SHP77 treated with DMSO at 0.1 percent for 48 hours (cell line): ENCODE measurements at places on chromosomes 7 and 10.

DNA sequence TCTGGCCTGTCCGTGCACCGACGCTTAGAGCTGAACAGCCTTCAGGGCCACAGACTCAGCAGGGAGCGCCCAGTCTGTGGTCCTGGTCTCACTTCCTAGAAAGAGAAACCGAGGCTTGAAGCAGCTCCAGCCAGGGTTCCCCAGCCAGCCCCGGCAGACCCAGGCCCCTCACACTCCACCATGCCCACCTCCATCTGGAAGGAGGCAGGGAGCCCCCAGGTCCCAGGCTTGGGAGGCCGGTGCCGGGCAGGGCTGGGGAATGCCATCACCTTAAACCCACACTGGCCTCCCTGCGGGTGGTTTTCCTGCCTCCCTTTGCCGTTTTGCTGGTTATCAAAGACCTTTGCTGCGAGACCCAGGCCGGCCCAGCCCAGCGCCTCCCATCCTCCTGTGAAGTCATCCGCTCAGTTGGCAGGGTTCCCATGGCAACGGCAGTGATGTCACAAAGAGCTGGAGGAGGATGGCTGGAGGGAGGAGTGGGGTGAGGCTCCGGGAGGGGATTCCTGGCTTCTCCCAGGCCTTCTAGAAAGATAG is 24.0 kb downstream of the ELFN1 start:
- DNase-seq, result peak; percentile 59

- no peak for DNase-seq
Observed at GRCh38 chr10:112214298-112214926, 30.8 kb upstream of the GPAM start.

DNA sequence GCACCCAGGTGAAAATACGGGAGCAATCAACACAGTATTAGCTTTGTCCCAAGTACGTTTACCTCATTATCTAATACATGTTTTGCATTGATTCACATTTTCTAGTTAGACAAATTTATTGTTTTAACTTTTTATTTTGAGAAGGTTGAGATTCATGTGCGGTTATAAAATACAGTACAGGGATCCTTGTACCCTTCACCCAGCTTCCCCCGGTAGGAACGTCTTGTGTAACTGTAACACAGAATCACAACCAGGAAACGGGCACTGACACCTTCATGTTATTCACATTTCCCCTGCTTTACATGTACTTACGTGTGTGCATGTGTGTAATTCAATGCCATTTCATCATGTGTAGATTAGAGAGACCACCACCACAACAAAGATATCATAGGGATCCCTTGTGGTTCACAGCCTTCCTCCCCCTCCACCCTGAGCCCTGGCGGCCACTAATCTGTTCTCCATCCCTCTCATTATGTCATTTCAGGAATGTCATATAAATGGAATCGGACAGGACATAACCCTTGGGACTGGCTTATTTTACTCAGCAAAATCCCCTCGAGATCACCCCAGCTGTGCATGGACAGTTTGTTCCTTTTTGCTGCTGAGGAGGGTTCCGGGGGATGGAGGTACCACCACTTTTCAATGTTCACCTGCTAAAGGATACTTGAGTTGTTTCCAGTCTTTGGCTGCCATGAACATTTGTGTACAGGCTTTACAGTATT is 46.5 kb upstream of the C10orf71 start:
- DNase-seq, result no peak

DNA sequence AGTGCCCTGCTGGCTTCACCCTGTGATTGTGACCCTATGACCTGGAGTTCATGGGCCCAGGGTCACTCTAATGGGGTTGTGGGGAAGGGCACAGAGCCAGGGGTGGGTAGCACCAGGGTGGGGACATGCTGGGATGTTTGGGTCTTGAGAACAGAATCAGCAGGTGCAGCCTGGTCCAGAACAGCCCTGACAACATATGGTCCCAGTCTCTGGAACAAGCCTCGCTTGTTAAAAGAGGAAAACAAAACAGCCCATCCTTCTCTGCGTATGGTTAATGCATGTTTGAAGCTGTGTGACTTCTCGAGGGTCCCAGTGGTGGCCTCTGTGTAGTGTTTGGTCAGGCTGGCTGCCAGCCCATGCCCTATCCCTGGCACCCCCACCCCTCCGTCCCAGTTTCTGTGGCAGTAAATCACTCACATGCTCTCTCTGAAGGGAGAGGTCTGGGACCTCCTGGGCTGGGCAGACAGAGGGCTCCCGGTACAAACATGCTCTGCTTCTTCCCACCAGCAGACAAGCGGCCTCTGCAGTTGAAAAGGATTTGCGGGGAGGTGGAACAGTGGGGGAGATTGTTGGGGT is 79.4 kb downstream of the FAM241B start:
- no peak for DNase-seq

GRCh38 chr10:35896001-35896400 is 253.9 kb upstream of the FZD8 start:
- DNase-seq, result no peak

GRCh38 chr7:82469207-82469606 is 25.6 kb upstream of the CACNA2D1 start:
- no peak for DNase-seq

DNA sequence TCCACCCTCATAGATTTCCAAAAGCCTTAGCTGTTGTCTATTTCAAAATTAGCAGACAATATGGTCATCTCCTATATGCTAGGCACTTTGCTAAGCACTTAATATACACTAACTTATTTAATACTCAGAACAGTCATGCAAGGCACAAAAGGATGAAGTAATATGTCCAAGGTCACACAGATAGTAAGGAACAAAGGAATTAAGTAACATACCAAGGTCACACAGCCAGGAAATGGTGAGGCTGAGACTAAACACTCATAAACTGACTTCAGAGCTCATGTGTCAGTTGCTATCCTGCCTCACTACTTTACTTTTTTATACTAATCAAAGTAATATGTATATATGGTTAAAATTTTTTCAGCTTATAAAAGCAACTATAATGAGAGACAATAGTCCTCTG is 23.6 kb upstream of the HIBADH start:
- DNase-seq, result no peak

DNA sequence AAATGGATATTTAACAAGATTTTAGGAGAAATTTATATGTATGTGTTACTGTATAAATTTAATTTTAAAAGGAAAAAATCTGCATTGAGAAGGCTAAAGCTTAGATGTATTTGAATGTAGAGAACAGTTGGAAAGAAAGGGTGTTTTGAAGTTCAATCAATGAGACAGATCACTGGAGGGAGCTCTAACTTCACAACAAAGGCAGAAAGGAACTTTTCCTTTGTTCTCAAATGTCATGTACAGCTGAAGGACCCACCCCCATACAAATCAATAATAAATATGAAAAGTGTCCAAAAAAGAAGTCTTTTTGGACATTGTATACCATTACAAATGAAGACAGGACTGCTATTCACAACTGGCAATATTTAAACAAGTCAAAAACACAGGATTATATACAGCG is 403.4 kb downstream of the DNAJB9 start:
- no peak for DNase-seq

GRCh38 chr7:37109016-37109683 is 339.5 kb downstream of the ELMO1 start:
- DNase-seq, result no peak

DNA sequence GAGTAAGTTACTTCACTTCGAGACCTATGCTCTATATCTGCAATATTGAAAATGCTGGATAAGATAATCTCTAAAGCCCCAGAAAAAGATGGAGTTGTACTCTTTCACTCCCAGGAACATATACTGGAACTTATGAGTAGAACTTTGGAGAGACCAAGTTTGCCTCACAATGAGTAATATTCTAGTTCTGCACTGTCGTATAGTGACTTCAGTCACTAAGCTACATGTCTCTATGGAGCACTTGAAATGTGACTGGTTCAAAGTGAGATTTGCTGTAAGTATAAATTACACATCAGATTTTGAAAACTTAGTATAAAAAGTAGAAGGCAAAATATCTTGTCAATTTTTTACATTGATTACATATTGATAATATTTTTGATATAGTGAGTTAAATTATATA is 116.4 kb downstream of the PTEN start:
- no peak for DNase-seq

DNA sequence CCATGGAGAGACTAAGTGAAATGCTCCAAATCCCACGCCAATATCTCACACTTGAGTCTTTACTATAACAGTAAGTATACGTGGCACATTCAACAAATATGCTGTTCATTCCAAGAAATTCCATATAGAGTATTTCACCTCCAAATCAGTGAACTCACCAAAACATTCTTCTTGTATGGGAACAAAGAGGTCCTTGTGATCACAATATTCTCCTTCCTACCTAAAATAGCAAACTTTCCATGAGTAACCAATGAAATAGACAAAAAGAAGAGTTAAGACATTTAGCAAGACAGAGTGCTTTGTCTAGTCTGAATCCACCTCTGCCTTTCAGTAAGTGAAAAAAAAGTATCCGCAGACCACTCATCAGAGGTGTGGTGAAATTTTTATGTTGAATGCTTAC is 77.3 kb upstream of the NXPH1 start:
- DNase-seq, result no peak

DNA sequence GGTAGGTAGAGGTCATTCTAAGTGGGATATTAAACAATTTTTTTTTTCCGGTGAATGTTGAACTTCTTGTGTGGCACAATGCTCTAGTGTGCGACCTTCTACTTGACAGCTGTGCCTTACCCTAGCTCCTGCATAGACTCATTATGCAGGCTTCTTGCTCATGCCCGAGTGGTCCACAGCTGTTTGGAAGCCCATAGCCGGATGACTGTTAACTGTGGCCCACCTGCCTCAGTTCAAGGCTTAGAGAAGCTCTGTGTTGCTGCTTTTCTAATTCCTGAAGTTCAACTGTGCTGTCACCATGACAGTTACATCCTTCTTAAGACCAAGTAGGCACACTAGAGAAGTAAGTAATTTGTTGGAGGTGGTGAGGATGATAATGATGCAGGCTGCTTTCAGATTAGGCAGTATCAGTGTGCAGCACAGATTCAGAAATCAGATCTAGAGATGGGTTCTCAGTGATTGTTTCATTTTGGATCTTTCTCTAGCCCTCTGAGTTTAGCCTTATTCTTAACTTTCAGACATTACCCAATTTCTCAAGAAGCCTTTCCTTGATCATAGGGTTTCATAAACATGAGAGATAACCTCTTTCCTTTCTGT is 278.4 kb downstream of the PHF14 start:
- no peak for DNase-seq

DNA sequence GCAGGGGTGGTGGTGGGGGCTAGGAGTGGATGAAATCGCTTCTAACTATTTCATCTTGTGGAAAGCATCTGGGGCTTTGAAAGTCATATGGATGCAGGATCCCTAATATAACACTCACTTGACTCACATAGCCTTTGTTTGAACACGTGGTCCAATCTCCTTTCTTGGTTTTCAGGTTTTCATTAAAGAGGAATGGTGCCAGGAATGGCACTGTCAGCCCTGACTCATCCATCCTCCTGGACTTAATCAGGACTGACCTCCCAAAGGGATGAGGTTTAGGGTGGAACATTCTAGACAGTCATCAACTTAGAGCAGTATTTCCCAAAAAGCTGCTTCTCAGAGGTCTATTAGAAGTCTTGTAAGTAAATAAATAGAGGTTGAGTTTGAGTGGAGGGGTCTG is 162.0 kb upstream of the PLXNA4 start:
- DNase-seq, result no peak

DNA sequence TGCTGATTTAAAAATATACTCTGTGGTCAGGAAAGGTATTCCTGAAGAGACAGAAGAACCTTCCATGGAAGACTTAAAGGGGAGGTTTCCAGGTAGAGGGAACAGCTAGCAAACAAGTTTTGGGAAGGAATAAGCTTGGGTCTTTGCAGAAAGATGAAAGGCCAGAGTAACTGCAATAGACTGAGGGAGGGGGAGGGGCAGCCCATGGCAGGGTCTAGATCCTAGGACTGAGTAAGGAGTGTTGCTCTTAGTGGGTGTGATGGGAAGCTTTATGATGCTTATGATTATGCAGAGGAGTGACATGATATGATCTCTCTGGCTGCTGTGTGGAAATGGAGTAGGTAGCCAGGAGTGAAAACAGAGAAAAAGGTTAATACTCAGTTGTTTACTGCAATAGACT is 90.0 kb upstream of the FEZF1 start:
- no peak for DNase-seq

- no peak for DNase-seq
Observed at GRCh38 chr7:18353339-18353738, 142.2 kb upstream of the HDAC9 start.

DNA sequence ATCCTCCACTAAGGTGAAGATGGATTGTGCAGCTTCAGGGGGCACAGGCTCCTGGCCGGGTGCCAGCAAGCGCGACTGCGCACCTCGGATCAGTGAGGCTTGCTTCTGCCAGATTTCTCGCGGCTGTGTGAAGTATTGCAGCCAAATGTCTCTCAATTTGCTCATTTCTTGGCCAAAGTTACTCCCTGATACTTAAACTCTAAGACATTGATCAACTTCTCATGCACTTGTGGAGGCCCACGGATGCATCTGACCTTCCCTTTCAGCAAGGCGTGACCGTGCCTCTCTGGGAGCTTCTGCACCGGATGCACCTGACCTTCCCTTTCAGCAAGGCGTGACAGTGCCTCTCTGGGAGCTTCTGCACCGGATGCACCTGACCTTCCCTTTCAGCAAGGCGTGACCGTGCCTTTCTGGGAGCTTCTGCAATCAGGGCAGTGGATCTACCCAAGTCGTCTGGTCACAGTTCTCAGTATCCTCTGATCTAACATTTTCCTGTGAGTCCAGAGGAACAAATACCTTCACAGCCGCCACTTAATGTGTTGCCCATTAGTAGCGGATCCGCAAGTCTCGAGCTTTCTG is 248.3 kb downstream of the ADARB2 start:
- peak; percentile 36 for DNase-seq

- DNase-seq, result no peak
Observed at GRCh38 chr7:5064391-5065106, 18.9 kb downstream of the RBAK start.
